ENCODE measurements at places on chromosomes 5 and 9.

- DNase-seq = no peak
Observed at GRCh38 chr5:11064763-11065450, 303.9 kb upstream of the DAP start.

DNA sequence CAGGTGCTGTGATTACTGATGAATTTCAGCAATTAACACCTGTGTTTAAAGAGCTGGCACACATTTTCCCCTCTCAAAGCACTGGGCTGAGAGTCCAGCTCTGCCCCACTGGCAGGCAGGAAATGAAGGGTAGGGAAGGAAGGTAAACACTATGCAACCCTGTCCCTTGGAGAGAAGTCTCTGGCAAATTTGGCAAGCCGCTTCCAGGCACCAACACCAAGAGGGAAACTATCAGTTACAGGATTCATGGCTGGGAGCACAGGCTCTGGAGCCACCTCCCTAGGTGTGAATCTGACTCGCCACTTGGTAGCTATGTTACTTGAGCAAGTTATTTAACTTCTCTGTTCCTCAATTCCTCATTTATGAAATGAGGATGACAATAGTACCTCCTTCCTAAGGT lies 3.3 kb downstream of the ANKS6 start:
- no peak for DNase-seq

- no peak for DNase-seq
Observed at GRCh38 chr9:137638680-137639079, 19.9 kb downstream of the EHMT1 start.

- no peak for DNase-seq
Observed at GRCh38 chr5:119476341-119476740, 24.0 kb downstream of the HSD17B4 start.

DNA sequence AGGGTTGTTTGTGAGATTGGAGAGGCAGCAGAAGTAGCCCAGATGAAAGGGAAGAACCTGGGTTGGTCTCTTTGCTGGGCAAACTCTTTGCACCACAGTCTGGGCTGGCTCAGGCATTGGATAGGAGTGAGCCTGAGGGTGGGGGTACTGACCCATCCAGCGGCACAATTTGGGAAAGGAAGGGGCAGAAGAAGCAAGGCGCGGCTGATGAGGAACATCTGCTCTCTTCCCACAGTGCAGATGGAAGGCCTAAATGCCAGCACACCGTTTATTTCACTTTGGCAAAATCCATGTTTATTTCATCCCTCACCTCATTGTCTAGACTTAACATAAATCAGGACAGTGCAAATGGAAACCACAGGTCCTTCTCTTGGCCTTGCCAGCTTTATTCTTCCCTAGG lies 32.3 kb downstream of the PALM2AKAP2 start:
- no peak for DNase-seq

- no peak for DNase-seq
Observed at GRCh38 chr5:95081500-95081960, 203.4 kb downstream of the MCTP1 start.

DNA sequence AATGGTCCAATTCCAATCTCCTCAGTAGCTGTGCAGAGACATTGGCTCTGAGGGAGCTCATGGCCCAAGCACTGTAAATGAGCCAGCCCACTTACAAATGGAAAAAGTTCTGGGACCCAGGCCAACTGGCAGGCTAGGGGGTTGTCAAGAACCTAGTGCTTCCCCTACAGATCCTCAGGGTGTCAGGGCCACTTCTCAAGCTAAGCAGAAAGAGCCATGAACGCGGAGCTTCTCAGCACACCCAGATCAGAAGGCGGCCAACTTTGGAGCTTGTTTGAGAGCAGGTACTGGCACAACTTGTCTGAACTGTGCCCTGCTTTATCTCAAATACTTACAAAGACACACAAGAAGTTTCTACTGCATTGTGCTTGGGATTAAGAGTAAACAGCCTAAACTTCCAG lies 17.5 kb downstream of the TLE1 start:
- no peak for DNase-seq
